NCI-H1930 (cell line): ENCODE measurements at places on chromosomes 11 and 22.

DNA sequence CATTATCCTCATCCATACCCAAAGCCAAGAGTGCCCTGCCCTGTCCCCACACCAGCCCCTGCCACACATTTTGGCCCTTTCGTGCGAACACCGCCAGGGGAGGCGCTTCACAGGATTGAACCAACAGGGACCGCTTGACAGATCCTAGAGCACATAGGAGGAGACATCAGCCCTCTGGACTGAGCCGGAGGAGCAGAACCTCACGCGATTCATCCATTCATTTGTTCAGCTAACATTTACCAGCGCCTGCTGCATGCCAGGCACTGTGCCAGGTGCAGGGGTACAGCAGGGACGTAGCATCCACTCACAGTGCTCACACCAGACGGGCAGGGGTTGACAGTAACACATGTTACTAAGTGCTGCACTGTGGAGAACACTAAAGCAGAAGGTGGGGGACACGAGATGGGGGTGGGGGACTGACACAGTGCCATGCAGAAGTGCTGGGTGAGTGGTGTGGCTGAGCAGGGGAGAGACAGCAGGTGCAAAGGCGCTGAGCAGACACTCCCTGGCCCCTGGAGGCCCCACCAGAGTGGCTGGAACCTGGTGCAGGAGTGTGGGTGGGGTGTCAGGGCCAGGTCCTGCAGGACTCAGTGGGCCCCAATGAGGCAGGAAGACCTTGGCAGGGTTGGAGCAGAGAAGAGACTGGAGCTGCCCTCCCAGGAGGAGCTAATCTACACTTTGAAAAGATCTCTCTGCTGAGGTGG, 3.4 kb downstream of the GNAZ start:
- DNase-seq: no peak

- no peak for DNase-seq
Measured at GRCh38 chr11:96894587-96894986, 504.8 kb downstream of the JRKL start.

GRCh38 chr11:76626921-76627401, 43.6 kb downstream of the LRRC32 start:
- DNase-seq: no peak

GRCh38 chr11:2586793-2587131, 113.0 kb downstream of the KCNQ1OT1 start:
- DNase-seq: no peak

GRCh38 chr22:38314051-38314932, 2.9 kb downstream of the CSNK1E start:
- DNase-seq: no peak

GRCh38 chr11:82775736-82776346, 42.2 kb upstream of the FAM181B start:
- no peak for DNase-seq

- DNase-seq: no peak
Measured at GRCh38 chr11:76030968-76031590, 175.2 kb downstream of the WNT11 start.

DNA sequence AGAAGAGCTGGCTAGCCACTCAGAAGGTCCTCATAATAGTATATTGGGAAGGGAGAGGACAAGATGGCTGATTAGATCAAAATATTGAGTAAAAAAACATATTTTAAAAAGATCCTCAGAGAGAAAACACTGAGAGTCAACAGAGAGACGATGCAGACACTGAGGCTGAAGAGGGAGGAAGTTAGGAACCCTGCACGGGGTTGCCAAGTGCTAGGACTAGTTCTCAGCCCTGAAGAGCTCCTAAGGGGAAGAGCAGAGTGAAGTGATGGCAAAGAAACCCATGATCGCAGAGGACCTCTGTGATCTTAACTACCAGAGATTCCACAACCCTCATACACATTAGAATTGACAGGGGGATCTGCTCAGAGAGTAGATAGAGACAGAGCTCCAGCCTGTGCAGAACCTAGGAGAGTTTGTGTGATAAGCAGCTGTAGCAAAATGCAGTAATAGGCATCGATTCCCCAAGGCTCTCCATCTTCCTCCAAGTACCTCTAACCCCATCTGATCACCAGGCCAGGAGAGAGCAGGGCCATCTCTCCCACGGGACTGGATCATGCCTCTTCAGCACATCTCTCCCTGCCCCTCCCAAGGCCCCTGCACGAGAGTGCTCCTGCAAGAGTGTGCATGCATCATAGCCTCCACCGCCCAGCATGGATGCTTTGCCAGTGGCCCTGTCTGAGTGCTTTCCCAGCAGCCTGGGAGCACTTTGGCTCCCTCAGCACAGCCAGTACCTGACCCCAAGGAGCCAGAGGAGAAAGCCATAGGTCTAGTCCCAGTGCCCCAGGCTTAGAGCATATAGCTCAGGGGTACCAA, 41.2 kb upstream of the ARL14EP start:
- no peak for DNase-seq

GRCh38 chr11:84019571-84020194, 733.5 kb upstream of the CCDC90B start:
- no peak for DNase-seq

DNA sequence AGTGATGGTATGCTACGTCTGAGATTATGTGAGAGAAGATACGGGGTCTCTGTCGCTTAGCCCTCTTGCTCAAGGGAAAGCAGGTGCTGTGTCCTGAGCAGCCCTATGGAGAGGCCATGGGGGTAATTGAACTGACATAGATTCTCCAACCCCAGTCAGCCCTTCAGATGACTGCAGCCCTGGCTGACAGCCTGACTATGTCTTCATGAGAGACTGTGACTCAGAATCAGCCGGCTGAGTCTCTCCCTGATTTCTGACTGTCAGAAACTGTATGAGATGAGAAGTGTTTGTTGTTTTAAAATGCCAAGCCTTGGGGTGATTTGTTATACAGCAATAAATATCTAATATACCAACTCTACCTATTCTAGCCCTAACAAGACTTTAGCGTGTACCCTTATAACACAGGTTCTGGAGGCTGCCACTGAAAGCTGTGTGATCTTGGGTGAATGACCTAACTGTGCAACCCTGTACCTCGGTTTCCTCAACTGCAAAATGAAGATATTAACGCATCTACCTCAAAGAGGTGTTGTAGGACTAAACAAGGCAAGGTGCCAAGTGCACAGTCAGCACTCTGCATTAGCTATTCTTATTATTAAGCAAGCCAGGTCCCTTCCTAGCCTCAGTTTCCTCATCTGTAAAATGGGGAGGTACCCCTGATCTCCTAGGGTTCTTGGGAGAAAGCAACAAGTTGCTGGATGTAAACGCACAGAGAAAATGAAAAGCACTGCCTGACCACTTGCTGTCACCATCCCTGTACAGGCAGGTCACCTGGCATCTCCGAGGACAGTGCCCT, 24.9 kb downstream of the SLC43A1 start:
- DNase-seq: no peak

- no peak for DNase-seq
Measured at GRCh38 chr11:73152086-73152853, 10.2 kb upstream of the FCHSD2 start.

GRCh38 chr11:126345759-126346585, 9.5 kb upstream of the ST3GAL4 start:
- DNase-seq: no peak

- DNase-seq: peak; percentile 55
Measured at GRCh38 chr11:47616726-47617416, 22.7 kb upstream of the C1QTNF4 start.

- no peak for DNase-seq
Measured at GRCh38 chr22:49296561-49296960, 531.1 kb downstream of the BRD1 start.

- DNase-seq: no peak
Measured at GRCh38 chr11:2517016-2517385, 72.2 kb downstream of the KCNQ1 start.

- no peak for DNase-seq
Measured at GRCh38 chr11:86182976-86183584, 61.5 kb upstream of the EED start.

DNA sequence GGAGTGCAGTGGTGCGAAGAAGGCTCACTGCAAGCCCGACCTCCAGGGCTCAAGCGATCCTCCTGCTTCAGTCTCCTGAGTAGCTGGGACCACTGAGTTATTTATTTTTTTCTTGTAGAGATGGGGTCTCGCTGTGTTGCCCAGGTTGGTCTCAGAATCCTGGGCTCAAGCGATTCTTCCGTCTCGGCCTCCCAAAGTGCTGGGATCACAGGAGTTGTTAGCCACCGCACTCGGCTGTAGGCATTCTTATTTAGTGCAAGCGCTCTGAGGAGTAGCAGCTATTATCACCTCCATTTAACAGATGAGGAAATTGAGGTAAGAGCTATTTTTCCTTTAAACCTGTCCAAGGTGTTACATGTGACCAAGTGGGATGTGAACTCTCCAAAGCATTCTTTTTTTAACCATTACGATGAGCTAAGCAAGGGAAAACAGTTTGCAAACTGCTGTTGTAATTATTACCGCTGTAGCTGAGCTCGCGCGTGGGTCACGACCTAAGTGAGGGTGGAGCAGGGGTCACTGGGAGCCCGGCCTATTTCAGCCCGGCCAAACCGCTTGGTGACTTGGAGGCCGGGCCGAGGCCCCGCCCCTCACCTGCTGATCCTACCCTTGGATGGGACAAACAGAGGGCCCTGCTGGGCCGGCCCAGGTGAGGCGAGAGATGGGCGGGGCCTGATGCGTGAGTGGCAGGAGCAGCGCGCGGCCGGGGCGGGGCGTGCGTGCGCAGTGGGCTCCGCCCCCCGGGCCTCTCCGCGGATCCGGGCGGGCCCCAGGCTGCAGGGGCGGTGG, 449 bp upstream of the KREMEN1 start:
- peak; percentile 85 for DNase-seq

DNA sequence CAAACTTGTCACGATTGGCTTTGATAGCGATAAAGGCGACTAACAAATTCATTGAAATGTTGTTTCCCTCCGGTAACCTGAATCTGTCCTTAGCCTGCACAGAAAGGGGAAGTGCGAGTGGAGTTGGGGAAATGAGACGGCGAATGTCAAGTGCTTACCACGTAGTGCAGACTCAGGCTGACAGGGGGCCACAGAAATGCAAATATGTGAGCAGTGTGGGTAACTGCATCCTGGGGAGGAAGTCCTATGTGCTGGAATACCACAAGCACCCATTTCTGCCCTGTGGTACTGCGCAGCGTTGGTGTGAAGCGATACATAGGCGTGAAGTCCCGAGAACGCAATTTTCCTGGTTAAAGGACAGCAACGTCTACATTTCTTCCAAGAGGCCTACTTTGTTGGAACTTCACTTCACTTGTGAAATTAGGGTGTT, 869 bp upstream of the EIF4ENIF1 start:
- DNase-seq: no peak

- no peak for DNase-seq
Measured at GRCh38 chr11:125414121-125414520, 81.9 kb downstream of the FEZ1 start.

GRCh38 chr11:107561688-107562087, 3.8 kb downstream of the ALKBH8 start:
- no peak for DNase-seq

GRCh38 chr11:13135385-13136271, 126.5 kb downstream of the RASSF10 start:
- no peak for DNase-seq

DNA sequence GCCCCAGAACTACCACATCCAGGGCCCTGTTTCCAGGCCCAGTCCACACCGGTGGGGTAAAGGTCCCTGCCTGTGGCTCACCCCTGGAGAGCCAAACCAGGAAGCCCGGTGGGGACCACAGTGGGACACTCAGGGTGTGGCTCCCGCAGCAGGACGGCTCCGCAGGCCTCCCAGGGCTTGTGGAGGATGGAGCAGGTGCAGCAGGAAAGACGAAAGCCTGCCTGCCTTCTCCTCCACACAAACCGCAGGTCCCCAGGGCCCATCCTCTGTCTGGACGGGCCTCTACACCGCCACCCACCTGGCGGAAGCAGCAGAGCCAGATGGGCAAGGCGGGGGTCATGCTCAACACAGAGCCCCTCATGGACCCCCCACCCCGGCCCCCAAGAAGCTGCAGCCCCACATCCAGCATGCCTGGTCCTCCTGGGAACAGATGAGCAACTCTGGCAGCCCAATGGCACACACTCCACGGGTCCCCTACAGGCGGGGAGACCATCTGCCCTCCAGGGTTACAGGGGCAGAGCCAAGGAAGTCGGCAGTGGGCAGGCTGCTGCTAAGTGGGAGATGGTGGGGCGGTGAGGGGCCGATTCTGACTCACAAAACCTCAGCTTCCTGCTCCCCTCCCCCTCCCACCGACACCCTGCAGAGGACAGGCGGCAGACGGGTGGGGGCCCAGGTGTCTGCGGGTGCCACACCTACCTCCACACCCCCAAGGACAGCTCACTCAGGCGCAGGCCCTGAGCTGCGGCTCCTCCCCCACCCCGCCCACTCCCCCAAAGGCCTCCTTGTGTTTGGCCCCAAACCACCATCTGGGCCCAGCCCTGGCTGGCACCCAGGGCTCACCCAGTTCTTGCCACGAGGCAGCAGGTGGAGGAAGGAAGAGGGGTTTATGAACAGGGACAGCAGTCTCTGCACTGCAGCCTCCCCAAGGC, 5.2 kb downstream of the SBF1 start:
- DNase-seq: no peak

DNA sequence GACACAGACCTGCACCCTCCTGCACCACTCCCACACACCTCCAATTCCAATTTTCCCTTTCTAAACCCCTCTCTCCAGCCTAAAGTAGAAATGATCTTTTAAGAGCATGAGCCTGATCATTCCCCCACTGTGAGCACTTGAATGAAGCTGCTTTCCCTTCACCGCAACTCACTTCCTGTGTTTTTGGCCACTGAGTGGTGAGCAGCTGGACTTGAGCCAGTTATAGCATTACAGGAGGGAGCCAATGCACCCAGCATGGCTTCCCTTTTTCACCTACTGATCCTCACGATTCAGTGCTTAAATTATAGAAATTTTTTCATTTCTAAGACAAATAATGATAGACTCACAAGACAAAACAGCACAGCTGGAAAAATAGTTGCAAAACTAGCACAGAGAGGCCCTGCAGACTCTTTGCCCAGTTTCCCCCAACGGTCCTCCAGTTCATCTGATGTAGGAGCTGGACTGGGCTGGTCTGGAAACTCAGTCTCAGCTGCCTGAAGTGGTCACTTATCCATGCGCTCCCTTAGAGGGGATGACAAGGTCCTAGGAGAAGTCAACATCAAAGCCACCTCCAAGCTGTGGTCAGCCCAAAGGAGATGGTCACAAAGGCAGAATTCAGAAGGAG, 9.7 kb upstream of the APOL4 start:
- no peak for DNase-seq

GRCh38 chr11:729492-730074, 17.7 kb upstream of the TALDO1 start:
- DNase-seq: no peak

DNA sequence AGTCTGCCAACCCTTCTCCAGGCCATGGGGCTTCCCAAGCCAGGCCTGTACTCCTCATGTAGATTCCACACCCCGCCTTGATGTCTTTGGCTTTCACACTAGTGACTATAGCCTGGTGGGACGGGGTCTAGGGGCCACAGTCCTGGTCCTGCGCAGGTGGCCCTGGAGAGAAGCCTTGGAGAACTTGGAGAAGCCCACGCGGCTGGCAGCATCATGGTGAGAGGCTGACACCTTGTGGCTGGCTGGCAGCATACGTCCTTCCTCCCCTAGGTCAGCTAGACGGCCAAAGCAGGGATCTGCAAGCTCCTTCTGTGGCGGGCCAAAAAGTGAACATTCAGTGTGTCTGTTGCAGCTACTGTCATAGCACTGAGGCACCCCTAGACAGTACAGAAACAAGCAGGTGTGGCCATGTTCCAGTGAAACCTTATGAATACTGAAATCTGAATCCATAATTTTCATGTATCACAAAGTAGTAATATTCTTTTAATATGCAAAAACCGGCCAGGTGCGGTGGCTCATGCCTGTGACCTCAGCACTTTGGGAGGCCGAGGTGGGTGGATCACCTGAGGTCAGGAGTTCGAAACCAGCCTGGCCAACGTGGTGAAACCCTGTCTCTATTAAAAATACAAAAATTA, 42.0 kb downstream of the FAM83F start:
- DNase-seq: peak; percentile 53

GRCh38 chr22:47221840-47222615, 459.6 kb downstream of the TBC1D22A start:
- DNase-seq: peak; percentile 5
